Naive B cell (primary cell): ENCODE measurements at places on chromosomes 2 and 18. TPM values are rescaled to one million over a fixed set of nuclear protein-coding genes. Genes with fewer than 3 reads are reported as not detected.

DNA sequence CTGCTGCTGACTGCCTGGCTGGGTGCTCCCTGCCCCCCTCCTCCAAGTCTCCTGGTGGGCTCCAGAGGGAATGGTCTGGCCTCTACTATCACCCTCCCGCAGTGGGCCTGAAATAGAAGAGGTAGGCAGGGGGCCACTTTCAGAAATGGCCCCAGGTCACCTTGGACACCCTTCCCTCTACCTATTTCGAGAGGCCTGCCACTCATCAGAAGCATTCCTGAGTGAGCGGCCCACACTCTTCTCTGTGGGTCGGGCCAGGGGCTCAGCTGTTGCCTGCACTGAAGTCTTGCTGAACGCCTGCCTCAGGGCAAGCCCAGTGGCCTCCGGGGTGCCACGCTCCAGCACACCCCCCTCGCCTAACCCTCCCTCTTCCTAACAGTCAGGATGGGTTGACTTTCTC lies 124.9 kb downstream of the TNS1 start:
- H3K36me3 ChIP-seq, result no peaks in the 10 kb centered on the region
- no peaks in the 10 kb centered on the region for H3K27me3 ChIP-seq
- H3K4me1 ChIP-seq, result no peaks in the 10 kb centered on the region
- DNase-seq, result no peak
- no peak overlapping the region for H3K4me3 ChIP-seq

NOL4 gene
- not detected for polyA plus RNA-seq

DNA sequence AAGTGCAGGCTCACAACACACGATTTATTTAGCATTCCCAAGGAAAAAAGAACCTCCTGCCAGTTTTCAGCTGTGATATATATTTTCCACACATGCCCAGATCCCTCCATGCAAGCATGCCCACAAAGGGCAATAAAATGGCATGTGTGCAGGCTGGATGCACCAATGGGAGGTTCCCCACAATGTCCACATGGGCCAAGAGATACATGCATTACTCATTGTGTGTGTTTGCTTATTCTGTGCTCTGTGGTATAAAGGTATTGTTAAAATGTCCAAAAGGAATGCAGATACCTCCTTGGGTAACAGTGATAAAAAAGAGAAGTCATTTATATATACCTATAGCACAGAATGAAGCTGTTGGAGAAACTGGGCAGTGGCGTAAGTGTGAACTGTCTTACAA lies 207.4 kb downstream of the FHOD3 start:
- DNase-seq, result no peak
- H3K27ac ChIP-seq, result no peak overlapping the region
- peaks cover 3% of the 10 kb centered on the region for H3K4me1 ChIP-seq
- H3K36me3 ChIP-seq, result no peaks in the 10 kb centered on the region

DNA sequence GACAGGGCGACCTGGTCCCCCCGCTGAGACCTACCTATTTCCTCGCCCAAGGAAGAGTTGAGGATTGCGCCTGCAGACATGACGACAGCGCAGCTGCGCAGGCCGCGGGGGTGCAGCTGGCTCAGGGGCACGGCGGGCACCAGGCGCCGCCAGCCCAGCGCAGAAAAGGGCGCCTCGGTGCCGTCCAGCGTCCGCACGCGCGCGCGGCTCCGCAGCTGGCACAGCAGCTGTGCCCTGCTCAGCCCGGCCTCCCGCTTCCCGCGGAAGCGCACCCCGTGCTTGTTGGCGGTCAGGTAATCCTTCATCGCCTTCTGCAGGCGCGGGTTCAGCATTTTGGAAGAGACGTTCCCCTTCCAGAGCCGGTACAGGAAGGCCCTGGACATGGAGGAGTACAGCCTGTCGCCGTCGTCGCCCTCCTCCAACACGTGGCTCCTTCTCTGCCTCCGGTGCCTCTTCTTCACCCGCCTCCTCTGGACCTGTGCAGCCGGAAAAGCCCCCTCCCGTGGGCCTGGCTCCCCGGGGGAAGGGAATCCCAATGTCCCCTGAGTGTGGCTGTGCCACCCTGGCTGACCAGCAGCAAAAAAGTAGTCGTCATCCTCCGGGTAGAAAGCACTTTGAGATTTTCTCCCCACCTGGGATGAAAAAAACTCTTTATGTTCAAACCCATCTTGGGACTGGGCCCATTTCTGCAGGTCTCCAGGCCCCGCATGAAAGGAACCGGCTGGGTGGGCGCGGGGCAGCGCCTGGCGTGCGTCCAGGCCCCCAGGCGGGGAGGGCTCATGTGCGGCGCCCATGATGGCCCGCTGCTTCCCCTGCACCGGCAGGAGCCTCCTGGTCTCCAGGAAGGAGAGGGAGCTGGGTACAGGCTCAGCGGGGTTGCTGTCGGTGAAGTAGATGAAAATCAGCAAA lies 42.7 kb downstream of the ST6GAL2 start:
- DNase-seq, result no peak
- no peak overlapping the region for H3K4me3 ChIP-seq
- no peaks in the 10 kb centered on the region for H3K27me3 ChIP-seq
- H3K27ac ChIP-seq, result no peak overlapping the region
- no peaks in the 10 kb centered on the region for H3K4me1 ChIP-seq

FBXO41 gene
- polyA plus RNA-seq, result not detected

SCYGR2 gene
- not detected for polyA plus RNA-seq

DNA sequence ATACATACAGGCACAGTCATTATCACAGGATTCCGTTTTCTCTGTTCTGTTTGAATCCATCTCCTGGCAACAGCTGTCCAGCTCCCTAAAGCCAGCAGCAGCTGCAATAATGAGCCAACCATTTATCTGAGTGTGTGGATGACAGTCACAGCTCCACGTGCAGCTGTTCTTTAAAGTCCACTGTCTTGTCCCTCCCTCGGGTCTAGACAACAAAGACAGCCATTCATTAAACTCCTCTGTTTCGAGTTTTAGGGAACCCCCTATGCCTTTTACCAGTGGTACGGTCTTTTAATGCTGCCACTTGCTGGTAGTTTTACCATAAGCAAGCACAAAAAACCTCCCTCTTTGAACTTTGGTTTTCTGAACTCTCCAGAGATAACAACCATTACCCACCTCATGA lies 16.0 kb upstream of the MSGN1 start:
- H3K36me3 ChIP-seq, result no peaks in the 10 kb centered on the region
- H3K27me3 ChIP-seq, result no peaks in the 10 kb centered on the region
- H3K4me3 ChIP-seq, result peak overlapping the region; percentile 22
- no peak for DNase-seq

GRCh38 chr2:170024721-170025120 lies 153.2 kb upstream of the MYO3B start:
- H3K4me3 ChIP-seq, result no peak overlapping the region
- no peak overlapping the region for H3K27ac ChIP-seq
- H3K36me3 ChIP-seq, result peaks cover 33% of the 10 kb centered on the region
- no peaks in the 10 kb centered on the region for H3K27me3 ChIP-seq
- no peak for DNase-seq

DUSP28 gene
- 24.5 TPM for polyA plus RNA-seq

- no peak for DNase-seq
- H3K4me1 ChIP-seq, result peaks cover 6% of the 10 kb centered on the region
- H3K36me3 ChIP-seq, result no peaks in the 10 kb centered on the region
- H3K27me3 ChIP-seq, result no peaks in the 10 kb centered on the region
Measured at GRCh38 chr2:189076120-189076519, 101.9 kb downstream of the COL3A1 start.

- H3K36me3 ChIP-seq, result peaks cover 2% of the 10 kb centered on the region
- H3K4me3 ChIP-seq, result no peak overlapping the region
- DNase-seq, result no peak
- no peaks in the 10 kb centered on the region for H3K27me3 ChIP-seq
- H3K27ac ChIP-seq, result peak overlapping the region; percentile 62
Measured at GRCh38 chr2:135926605-135927004, 50.4 kb upstream of the MCM6 start.

- no peak overlapping the region for H3K4me3 ChIP-seq
- H3K36me3 ChIP-seq, result no peaks in the 10 kb centered on the region
- no peak for DNase-seq
- H3K27me3 ChIP-seq, result no peaks in the 10 kb centered on the region
- no peaks in the 10 kb centered on the region for H3K4me1 ChIP-seq
Measured at GRCh38 chr18:42261731-42262130, 306.7 kb downstream of the PIK3C3 start.

DNA sequence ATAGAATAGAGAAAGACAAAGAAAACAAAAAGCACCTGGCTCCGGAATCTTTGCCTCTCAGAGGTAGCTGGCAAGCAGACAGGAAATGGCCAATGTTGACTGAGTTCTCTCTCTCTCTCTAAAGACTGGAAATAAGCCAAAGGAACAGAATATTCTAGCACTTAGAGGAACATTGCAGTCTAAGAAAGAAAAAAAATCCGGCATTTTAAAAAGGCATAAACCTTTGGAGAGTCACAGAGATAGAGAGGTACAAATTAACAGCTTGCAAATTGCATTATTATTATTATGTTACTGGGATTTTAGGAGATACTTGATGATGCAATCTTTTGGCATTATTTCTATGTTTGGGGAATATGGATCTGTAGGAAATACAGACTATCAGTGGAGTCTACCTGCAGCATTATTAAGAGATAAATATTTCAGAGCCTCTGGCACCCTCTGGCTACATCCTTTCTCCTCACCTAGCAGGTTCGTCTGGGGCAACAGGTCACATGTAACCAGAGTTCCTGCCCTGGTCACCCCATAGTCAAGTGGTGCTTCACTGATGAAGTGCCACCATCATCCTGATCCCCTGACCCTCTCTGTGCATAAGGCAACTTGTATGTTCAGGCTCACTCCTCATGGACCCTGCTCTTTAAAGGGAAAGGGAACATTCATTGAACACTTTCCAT lies 318.9 kb upstream of the ACVR2A start:
- no peak overlapping the region for H3K27ac ChIP-seq
- no peaks in the 10 kb centered on the region for H3K36me3 ChIP-seq
- no peaks in the 10 kb centered on the region for H3K4me1 ChIP-seq

GRCh38 chr2:85681372-85681763 lies 12.8 kb upstream of the GNLY start:
- H3K27ac ChIP-seq, result no peak overlapping the region
- H3K4me3 ChIP-seq, result no peak overlapping the region
- no peaks in the 10 kb centered on the region for H3K36me3 ChIP-seq
- no peaks in the 10 kb centered on the region for H3K4me1 ChIP-seq

GRCh38 chr2:47520302-47520630 lies 117.3 kb downstream of the MSH2 start:
- H3K27ac ChIP-seq, result peak overlapping the region; percentile 79
- no peak for DNase-seq
- H3K4me1 ChIP-seq, result peaks cover 17% of the 10 kb centered on the region
- no peaks in the 10 kb centered on the region for H3K36me3 ChIP-seq
- H3K27me3 ChIP-seq, result peaks cover 11% of the 10 kb centered on the region
- peak overlapping the region; percentile 88 for H3K4me3 ChIP-seq

DNA sequence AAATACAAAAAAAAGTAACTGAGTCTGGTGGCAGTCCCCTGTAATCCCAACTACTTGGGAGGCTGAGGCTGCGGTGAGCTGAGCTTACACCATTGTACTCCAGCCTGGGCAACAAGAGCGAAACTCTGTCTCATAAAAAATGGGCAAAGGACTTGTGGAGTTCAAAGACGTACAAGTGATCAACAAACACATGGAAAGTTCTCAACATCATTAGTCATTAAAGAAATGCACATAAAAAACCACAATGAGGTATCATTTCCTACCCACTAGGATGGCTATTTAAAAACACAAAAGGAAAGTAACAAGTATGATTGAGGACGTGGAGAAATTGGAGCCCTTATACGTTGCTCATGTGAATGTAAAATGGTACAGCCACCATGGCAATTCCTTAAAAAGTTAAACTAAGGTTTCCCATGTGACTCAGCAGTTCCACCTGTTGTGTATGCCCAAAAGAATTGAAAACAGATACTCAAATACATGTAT lies 52.3 kb downstream of the RAB10 start:
- peaks cover 39% of the 10 kb centered on the region for H3K4me1 ChIP-seq
- no peak for DNase-seq
- no peak overlapping the region for H3K27ac ChIP-seq

GRCh38 chr18:59484561-59485328 lies 125.7 kb upstream of the LMAN1 start:
- no peak overlapping the region for H3K27ac ChIP-seq
- peaks cover 40% of the 10 kb centered on the region for H3K27me3 ChIP-seq
- no peak for DNase-seq
- no peak overlapping the region for H3K4me3 ChIP-seq

DNA sequence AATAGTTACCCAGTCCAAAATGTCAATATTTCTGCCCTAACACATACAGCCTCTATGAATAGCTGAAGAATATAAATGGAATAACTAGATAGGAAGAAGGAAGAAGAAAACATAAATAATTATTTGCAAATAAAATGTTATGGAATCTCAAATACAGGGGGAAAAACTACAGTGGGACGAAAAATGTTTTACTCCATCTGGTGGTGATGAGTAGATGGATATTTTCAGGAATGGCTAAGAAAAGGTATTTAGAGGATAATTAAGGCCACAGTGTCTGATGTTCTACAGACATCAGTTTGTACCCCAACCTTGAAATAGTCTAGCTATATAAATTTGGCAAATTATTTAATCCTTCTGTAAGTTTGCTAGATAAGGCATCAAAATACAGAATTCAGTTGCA lies 178.1 kb upstream of the FSHR start:
- DNase-seq, result no peak
- H3K27me3 ChIP-seq, result no peaks in the 10 kb centered on the region
- H3K27ac ChIP-seq, result no peak overlapping the region
- no peak overlapping the region for H3K4me3 ChIP-seq
- no peaks in the 10 kb centered on the region for H3K36me3 ChIP-seq

DNA sequence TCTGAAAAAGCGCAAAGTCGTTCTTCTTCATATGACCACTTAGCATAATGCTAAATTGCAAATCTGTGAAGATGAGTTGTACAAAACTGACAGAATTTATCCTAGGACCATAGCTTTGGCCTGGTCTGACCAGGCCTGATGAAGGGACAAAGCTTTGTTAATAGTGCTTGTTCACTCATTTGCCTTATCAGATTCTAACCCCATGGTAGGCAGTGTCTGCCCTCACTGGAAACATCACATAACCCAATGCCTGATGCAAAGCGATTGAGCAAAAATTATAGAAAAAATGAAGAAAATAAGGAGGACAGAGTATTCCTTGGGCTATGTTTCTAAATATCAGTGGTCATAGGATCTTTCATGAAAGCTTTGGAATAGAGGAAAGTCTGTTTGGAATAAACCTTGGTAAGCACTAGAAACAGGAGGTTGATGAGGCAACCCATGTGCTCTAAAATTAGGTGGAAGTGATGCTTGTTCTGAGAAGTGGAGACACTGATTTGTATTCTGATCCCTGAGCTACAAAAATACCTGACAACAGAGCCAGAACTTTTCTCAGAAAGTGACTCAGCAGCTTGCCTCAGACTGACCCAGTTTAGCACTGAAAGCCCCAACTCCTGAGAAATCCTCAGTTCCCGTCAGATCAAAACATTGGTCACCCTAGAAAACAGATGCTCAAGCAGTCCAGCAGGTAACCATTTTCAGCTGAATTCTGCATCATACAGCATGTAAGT lies 131.4 kb upstream of the MAPRE2 start:
- H3K27ac ChIP-seq, result no peak overlapping the region
- H3K27me3 ChIP-seq, result peaks cover 7% of the 10 kb centered on the region
- peaks cover 2% of the 10 kb centered on the region for H3K4me1 ChIP-seq
- DNase-seq, result no peak

DYNAP gene
- polyA plus RNA-seq, result not detected

CFC1 gene
- polyA plus RNA-seq, result not detected

CYP26B1 gene
- not detected for polyA plus RNA-seq

GRCh38 chr2:235390108-235390815 lies 103.6 kb upstream of the AGAP1 start:
- no peak for DNase-seq
- H3K4me3 ChIP-seq, result no peak overlapping the region
- H3K36me3 ChIP-seq, result peaks cover 4% of the 10 kb centered on the region
- peaks cover 20% of the 10 kb centered on the region for H3K27me3 ChIP-seq
- peaks cover 11% of the 10 kb centered on the region for H3K4me1 ChIP-seq
